Uterus (tissue), 4 donors: ENCODE measurements at places on chromosomes 11 and 22. TPM values are rescaled to one million over a fixed set of nuclear protein-coding genes. Genes with fewer than 3 reads are reported as not detected.

KIAA1671 gene
- total RNA-seq = 8.2 TPM

TMEM191B gene
- not detected for total RNA-seq

DNA sequence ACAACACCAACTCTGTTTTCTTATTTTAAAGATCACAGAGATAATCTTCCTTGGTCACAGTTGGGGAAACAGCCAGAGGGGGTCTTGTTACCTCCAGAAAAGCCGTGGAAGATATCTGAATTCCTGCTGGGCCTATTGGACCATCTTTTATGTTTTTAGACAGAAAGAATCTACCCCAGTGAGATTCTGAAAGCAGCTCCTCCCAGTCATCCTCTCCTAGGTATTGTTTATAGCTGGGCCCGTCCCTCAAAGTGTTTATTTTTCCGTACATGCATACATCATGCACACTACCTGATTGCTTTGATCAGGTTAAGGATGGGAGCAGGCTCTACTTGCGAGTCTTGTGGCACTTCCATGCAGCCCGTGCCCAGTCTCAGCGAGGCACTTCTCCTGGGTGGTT is 742.4 kb downstream of the NTM start:
- DNase-seq = no peak

DNA sequence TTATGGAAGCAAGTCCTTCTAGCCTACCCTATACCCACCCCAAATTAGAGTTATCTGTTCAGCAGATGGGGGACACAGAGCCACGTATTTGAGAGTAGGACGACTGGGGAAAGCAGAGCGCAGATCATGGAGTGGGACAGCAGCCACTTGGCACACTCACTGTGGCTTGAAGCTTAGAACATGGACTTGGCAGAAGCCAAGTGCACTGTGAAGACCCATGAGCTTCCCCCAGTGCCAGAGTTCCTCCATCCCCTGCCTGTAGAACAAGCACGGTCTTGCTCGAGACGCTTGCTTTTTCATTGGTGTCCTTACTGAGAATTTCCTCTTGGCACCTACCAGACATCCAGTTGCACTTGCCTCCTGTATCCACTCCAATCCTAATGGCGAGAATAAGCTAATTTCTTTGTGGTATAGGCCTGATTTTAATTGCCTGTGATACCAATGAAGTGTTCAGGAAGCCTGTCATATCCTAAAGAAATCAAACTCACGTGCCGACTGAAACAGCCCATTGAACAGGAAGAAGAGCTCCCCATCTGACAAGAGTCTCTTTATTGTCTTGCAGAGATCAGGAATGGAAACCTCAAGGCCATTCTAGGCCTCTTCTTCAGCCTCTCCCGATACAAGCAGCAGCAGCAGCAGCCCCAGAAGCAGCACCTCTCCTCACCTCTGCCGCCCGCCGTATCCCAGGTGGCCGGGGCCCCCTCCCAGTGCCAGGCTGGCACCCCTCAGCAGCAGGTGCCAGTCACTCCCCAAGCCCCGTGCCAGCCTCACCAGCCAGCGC is 166.9 kb downstream of the NAV2 start:
- no peak for DNase-seq
